ENCODE measurements at places on chromosomes 7 and 10.

GRCh38 chr7:83697804-83698530 is 49.0 kb upstream of the SEMA3E start:
- no peak for DNase-seq

GRCh38 chr10:17196045-17196444 is 5.4 kb downstream of the TRDMT1 start:
- DNase-seq, result no peak

GRCh38 chr10:7071421-7071820 is 339.4 kb downstream of the SFMBT2 start:
- no peak for DNase-seq

GRCh38 chr10:112618814-112619213 is 171.8 kb downstream of the VTI1A start:
- DNase-seq, result no peak

- DNase-seq, result no peak
Measured at GRCh38 chr7:154985230-154985629, 17.7 kb downstream of the PAXIP1 start.

DNA sequence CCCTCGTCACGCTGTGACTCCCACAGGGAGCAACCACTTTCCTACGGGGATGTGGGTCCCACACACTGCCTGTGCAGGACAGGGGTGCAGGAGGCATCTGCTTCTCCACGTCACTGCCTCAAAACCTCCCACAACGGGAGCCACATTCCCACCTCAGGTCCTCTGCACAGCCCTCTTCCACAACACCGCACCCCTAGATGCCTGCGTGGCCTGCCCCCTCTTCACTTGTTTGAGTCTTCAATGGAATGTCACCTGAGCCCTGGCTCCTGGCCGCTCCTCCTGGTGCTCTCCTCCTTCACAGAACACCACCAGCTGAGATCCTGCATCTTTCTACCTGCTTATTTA is 73.6 kb downstream of the MAD1L1 start:
- no peak for DNase-seq

DNA sequence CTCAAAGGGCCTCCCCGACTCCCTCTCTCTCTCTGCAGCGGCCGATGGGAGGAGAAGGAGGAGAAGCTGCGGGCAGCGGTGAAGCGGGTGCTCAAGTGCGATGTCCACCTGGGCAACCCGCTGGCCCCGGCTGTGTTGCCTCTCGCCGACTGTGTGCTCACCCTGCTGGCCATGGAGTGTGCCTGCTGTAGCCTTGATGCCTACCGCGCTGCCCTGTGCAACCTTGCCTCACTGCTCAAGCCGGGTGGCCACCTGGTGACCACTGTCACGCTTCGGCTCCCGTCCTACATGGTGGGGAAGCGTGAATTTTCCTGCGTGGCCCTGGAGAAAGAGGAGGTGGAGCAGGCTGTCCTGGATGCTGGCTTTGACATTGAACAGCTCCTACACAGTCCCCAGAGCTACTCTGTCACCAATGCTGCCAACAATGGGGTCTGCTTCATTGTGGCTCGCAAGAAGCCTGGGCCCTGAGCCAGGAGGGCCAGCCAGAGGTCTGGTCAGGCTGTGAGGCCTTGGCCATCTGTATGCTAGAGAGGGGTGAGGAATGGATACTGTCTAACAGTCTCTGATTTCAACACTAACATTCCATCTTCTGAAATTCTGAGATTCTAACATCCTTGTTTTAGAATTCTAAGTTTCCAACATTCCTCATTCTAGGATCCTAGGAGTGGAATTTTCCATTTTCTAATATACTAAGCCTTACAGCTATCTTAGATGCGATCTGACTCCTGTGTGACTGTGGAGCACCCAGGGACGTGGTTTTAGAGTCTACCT is 3.6 kb downstream of the INMT start:
- no peak for DNase-seq

GRCh38 chr10:70891627-70892026 is 3.3 kb upstream of the PCBD1 start:
- DNase-seq, result no peak

- DNase-seq, result no peak
Measured at GRCh38 chr7:138212314-138212713, 136.1 kb downstream of the AKR1D1 start.

DNA sequence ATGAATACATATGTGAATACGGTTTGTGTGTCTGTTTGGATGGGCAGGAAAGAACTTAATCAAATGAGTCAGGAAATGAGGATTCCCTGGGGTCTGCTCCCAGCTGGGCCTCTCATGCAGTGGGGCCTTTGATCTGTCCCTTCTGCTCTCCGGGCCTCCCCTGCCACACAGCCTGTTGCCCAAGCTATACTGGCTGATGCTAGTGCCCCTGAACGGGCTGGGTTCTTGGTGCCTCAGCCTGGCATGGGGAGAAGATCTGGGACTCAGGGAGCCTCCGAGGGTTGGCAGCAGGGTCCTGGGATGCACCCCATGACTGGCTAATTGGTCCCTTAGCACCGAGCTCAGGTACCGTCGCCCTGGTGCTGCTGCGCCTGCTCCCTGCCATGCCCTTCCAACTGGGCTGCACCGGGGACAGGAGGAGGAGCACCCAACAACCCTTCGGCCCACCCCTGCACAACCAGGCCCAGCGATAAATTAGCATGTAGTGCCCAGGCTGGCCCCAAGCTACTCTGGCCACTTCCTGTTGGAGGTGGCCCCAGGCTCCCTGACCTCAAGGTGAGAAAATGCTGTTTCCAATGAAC is 59.9 kb upstream of the DUSP5 start:
- no peak for DNase-seq

- DNase-seq, result no peak
Measured at GRCh38 chr7:43850348-43851116, 18.8 kb downstream of the MRPS24 start.

GRCh38 chr10:59060852-59061251 is 115.6 kb upstream of the PHYHIPL start:
- DNase-seq, result no peak

- DNase-seq, result no peak
Measured at GRCh38 chr7:40192036-40192435, 57.2 kb downstream of the SUGCT start.

- no peak for DNase-seq
Measured at GRCh38 chr10:103278537-103278823, 1.5 kb downstream of the INA start.

DNA sequence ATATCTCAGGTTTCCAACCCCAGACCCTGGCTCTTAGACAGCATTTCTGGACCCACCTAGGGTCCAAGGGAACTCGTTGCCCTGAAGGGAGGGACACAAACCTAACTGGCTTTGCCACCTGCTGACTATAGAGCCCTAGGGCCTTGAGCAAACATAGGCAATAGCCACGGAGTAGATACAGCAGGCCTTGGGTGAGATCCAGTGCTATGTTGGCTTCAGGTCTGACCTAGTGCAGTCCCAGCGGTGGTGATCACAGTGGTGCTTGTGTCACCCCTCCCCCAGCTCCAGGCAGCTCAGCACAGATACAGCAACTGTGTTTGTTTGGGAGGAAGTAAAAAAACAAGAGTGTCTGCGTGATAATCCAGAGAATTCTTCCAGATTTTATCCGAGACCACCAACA is 9.7 kb upstream of the TNKS2 start:
- DNase-seq, result no peak

DNA sequence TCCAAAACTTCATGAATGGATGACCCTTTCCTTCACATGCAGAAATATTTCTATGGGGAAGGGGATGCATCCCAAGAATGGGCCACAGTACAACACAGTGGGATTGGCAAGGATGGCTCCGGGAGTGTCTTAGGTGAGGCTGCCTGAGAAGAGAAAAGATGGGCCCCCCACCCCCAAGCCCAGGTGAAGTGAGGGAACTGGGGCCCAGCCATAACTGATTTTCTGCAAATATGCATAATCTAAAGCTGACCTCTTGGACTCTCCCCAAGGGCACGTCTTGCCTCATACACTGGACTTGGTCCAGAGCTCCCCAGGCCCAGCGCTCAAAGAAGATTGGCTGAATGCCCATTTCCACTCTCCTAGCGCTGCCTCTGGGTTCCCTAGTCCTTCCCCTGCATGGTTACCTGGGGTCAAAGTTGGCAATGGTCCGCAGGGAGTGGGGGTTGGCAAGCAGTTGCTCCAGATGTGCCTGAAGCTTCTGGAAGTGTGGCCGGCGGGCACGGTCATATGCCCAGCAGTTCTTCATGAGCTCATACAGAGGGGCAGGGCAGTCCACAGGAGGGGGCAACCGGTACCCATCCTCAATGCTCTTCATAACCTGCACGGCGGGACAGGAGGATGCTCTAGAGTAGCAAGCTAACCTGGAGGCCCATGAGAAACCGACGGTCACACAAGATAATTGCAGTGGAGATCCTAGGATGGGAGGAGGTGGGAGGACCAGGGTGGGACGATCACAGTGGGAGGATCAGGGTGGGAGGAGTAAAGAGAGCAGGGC is 12.3 kb downstream of the ZYX start:
- DNase-seq, result no peak

- DNase-seq, result no peak
Measured at GRCh38 chr10:3347413-3348182, 175.0 kb upstream of the PITRM1 start.

DNA sequence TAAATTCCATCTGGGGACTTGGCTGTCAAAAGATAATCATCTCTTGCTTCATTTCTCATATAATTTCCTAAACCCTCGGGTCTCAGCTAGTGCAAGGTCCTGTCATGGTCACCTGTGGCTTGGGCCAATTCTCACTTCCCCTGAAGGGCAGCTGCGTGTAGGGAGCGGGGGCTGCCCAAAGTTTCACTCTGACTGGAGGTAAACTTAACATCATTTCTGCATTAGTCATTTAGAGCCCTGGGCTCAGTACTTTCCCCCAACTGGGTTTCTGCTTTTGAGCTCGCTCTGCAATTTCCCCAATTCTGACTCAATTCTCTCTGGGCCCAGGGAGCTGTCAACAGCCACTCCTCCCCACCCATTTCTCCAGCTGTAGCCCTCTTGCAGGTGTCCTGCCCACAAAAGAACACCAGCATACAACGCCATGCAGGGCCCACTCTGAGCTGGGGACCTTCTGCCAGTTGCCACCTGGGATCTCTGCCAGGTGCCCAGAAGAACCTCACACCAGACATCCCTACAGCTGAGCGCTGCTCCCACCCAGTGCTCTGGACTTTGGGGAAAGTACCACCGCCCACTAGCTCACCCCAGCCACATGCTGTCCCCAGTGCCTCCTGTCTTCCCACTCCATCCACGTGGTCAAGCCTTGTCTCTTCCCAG is 37.9 kb downstream of the VOPP1 start:
- DNase-seq, result no peak

DNA sequence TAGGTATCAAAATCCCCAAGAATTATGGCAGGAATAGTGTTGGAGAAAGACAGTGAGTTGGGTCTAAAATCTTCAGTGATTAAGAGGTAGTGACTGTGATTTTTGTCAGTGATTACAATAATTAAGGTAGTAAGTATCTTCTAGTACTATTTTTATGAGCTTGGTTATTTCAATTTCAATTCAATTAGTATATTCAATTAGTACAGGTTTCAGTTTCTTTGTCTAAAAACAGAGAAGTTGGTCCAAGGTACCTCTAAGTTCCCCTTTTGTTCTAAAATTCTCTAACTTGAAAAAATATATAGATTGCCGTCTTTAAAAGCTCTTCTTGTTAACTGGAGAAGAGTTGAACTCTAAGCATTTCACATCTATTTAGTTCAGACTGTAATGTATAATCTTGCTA is 82.9 kb downstream of the OTUD1 start:
- DNase-seq, result no peak

- peak; percentile 58 for DNase-seq
Measured at GRCh38 chr7:106947244-106947728, 82.2 kb downstream of the PIK3CG start.

GRCh38 chr7:27097686-27098577 is 2.1 kb upstream of the HOXA1 start:
- DNase-seq, result no peak

- DNase-seq, result no peak
Measured at GRCh38 chr7:82507365-82507975, 63.9 kb upstream of the CACNA2D1 start.

DNA sequence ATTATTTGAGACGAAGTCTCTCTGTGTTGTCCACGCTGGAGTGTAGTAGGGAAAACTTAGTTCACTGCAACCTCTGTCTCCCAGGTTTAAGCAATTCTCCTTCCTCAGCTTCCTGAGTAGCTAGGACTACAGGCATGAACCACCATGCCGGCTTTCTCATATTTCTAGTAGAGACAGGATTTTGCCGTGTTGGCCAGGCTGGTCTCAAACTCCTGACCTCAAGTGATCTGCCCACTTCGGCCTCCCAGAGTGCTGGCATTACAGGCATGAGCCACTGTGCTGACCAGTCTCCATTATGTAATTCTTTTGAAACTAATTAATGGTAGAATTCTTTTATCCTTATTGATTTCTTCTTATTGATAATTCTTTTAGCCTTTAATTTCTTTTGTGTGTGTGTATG is 32.5 kb downstream of the PCLO start:
- DNase-seq, result no peak

DNA sequence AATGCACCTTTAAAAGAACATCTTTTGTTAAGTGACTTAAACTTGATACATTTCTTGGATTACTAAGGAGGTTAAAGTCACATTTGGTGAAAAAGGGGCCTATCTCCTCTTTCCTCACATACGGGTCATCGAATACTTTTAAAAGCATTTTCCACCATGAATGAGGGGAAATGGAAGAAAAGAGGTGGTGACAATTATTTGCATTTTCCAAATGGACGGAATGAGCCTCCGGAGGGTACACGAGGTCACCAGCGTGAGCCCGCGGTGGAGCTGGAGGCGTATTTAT is 1.0 kb upstream of the BMPR1A start:
- peak; percentile 66 for DNase-seq

GRCh38 chr7:41977151-41977651 is 259.8 kb downstream of the GLI3 start:
- no peak for DNase-seq

DNA sequence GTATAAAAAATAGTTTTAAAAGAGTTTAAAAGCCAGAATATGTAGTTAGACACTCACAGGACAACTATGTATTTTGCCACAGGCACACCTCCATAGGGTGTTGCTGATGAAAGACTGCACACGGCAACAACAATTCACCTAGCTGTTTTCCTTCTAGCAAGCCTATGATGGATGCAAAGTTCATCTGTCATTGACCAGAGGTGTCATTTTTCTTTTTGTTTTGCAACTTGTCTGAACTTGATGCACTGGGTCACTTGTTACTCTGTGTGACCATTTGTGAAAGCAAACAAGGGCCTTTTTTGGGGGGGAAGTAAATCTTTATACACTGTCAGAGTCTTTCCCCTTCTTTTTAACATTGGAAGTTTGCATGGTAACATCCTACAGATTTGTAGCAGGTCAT is 258.0 kb upstream of the SEMA3A start:
- no peak for DNase-seq

GRCh38 chr7:158955146-158955870 is 99.0 kb downstream of the DYNC2I1 start:
- no peak for DNase-seq

DNA sequence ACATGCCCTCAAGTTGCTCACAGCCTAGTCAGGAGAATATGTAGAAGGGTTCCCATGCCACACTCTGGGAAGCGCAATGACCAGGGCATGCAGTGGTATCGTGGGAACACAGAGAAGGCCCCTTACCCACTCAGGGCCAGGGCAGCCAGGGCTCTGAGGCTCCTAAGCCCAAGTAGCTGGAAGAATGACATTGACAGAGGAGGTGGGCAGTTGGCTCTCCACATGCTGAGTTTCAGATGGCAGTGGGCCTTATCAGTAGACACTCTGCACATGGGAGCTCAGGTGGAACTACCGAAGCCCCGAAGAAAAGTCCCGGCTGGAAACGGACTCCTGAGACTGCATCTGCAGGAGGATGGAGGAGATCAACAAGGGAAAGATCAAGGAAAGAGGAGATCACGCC is 15.7 kb upstream of the SVOPL start:
- DNase-seq, result no peak

GRCh38 chr10:71419750-71420149 is 23.0 kb downstream of the CDH23 start:
- no peak for DNase-seq

GRCh38 chr7:7237201-7237977 is 55.0 kb downstream of the C1GALT1 start:
- no peak for DNase-seq
